Activated CD4-positive, CD25-positive, alpha-beta regulatory T cell (primary cell): ENCODE measurements at places on chromosomes 1 and 21.

DNA sequence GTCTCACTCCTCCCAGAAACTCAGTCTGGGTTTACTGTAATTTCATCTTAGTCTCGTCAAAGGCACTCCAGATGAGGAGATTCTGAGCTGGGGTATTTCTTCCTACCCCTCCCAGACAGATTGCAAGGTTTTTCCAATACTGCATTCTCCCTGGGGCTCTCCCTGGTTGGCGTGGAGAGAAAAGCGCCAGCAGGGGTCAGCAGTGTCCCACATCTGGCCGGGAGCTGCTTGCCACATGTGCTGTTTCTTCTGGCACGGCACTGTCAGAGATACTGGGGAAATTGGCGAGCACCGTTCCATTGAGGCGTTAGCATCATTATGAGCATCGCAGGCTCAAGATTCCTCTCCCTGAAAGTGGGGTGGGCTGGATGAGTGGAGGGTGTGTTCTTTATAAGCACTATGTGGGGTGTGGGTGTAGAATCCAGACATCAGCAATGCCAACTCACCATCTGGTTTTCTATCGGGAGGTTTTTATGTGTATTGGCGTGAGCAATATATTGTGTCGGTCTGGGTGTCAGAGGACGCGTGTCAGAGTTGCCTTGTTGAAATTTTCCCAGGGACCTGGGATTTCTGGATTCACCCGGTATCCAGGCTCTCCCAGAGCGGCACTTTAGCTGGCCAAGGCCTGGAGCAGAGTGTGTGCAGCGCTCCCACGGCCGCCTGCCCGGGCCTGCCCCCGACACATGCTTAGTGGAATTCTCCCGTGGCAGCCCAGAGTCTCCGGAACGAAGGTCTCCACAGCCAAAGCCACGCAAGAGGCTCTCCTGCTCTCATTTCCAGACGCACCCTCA lies 8.0 kb upstream of the NAV1 start:
- no peak for DNase-seq

GRCh38 chr21:28444111-28444510 lies 548.6 kb downstream of the LTN1 start:
- no peak for DNase-seq

- DNase-seq = no peak
These were observed 179.2 kb downstream of the ATG4C start for GRCh38 chr1:62962901-62963776.

DNA sequence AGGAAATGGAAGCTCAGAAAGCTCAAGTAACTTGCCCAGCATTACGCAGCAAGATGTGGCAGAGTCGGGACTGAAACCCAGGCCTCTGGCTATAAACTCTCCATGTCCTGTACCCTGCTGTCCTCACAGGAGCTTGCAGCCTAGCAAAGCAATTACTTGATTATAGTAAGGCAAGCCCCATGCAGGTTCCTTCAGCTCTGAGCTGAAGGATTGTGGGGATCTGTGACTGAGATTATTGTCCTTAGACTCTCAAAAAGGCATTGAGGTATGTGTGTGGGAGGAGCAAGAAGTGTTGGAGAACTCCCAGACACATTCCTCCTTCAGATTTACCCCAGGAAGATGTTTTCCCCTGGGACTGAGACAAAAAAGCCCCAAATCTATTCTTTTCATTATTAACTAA lies 124.0 kb upstream of the SPATA6 start:
- no peak for DNase-seq

- no peak for DNase-seq
These were observed 508.6 kb downstream of the PTPRU start for GRCh38 chr1:29744684-29745490.

- no peak for DNase-seq
These were observed 229.0 kb upstream of the RAB4A start for GRCh38 chr1:229041946-229042345.

DNA sequence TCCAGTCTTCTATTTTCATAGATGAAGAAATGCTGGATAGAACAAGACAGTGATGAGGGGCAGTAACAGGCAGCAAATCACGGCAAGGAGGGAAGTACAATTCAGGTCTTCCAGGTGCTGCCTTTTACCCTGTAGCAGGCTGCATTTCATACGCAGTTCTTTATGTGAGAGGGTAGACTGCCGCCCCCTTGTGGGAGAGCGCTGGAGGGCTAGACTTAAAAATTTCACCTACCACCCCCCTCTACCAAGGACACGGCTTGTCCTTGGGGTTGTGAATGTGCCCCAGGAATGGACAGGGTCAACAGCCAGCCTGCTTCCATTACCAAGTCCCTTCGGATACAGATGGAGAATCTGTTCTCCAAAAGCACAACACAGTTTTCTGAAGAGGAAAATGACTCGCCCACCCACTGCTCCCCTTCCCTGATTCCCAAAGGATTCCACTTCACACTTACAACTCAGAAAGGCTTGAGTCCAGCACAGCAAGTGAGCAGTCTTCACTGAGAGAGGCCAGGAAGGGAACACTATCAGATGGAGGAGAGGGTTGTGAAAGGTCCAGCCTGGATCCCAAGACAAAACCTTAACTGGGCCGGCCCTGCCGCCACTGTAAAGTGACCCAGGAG lies 7.4 kb downstream of the WDR77 start:
- DNase-seq = peak; percentile 40

DNA sequence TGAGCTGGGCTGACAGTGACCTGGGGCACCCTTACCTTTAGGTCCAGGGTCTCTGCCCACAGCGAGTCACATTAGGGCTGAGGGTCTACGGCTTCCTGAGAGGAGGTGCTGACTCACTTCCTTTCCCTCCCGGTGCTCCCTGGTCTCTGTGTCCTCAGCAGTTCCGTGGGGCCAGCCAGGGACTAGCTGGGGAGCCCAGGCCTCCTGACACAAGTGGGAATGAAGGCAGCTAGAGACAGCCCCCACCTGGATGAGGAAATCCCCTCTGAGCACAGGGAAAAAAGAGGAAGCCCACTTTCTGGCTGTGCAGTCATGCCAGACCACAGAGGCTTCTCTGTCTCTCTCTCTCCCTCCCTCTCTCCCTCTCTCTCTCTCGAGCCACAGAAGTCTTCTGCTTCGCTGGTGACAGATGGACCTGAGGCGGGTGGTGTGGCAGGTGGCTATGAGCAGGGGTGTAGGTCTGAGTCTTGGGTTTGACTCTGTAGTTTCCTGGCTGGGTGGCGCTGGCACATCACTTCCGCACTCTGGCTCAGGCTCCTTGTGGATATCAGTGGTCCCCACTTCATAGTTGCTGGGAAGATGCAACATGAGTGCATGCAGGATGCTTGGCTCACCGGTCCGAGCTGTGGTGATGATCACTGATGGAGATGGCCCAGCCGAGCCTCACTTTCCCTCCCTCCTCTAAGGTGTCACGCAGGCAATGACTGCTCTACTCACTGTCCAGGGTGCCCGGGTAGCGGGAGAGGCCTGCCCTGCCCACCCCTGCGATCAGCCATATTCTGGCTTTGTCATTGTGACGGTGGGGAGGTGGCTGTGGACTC lies 3.5 kb downstream of the SLC66A1 start:
- DNase-seq = no peak

- no peak for DNase-seq
These were observed 37.4 kb downstream of the RHOU start for GRCh38 chr1:228772516-228773212.

DNA sequence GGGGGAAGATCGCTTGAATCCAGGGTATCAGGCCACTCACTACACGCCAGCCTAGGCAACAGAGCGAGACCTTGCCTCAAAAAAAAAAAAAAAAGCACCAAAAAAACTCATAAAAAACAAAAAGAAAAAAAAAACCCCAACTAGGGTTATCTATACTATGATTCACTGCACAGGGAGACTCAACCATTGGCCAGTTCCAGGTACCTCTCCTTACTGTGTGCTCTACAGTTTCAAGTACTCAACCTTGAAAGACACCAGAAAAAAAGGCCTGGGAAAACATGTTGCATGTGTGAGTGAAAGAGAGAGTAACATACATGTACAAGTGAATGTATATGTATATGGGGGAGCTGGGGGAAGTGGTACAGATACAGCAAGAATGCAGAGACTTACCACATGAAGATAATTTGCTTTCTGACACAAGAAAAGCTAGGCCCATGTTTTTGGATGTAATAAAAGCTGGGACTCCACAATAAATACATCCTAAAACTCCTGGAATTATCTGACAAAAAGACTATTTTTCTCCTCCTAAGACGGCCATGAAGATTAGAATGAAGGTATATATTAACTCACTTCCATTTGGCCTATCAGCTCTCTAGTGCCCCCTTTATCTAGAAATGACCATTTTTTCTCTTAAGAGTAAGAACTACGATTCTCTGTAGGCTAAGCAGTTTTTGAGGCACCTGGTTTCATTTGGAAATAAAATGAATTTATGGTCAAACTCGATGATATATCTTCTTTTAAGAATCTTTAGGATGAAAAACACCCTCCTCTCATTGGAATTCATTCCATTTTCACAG lies 52.2 kb downstream of the SLC27A3 start:
- DNase-seq = no peak

DNA sequence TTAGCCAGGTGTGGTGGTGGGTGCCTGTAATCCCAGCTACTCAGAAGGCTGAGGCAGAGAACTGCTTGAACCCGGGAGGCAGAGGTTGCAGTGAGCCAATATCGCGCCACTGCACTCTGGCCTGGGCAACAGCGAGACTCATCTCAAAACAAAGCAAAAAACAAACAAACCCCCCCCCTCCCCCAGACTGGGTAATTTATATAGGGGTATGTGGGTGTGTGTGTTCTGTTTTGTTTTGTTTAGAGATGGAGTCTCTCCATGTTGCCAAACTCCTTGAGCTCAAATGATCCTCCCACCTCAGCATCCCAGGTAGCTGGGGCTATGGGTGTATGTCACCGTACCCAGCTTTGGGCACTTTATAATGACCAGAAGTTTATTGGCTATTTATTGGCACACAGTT lies 73.6 kb downstream of the SLC27A3 start:
- peak; percentile 57 for DNase-seq

GRCh38 chr1:157274698-157275534 lies 136.7 kb upstream of the ETV3 start:
- DNase-seq = no peak

DNA sequence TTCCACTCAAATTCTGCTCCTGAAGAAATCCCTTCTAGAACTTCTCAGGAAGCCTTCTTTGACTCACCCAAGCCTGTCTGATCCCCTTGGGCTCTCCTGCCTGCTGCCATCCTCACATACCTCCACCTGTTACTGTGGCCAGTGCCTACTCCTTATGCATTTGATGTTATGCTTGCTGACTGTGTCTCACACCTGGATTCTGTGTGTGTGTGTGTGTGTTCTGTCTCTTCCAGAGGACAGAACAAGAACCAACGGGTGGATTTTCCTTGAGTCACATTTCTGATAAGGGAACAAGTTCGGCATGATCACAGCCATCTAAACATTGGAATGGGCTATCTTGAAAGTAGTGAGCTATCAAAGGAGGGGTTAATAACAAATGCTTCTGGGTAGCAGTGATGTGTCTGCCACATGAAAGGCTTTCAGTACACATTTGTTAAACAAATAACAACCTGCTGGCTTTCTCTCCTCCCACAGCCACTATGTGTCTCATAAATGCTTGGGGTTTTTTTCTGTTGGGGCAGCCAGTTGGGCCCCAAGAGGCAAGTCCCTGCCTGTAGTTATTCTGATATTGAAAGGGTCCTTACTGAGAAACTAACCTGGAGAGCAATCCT lies 8.9 kb upstream of the GPR37L1 start:
- no peak for DNase-seq

DNA sequence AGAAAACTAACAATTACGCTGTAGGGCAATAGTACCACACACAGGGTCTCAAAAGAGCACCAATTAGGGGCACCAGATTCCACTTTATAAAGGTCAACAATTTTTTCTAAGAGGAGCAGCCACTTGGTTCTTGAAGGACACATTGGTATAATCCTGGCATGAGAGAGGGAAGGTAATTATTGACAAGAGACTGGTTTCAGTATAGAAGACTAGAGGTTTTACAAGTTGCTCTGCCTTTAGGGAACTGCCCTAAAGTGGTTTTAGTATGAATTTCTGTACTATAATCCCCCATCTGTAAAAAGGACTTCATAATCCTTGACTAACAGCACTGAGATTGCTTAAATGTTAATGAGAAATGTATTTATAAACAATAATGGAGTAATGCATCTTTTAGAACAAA lies 648.5 kb upstream of the PTBP2 start:
- no peak for DNase-seq

DNA sequence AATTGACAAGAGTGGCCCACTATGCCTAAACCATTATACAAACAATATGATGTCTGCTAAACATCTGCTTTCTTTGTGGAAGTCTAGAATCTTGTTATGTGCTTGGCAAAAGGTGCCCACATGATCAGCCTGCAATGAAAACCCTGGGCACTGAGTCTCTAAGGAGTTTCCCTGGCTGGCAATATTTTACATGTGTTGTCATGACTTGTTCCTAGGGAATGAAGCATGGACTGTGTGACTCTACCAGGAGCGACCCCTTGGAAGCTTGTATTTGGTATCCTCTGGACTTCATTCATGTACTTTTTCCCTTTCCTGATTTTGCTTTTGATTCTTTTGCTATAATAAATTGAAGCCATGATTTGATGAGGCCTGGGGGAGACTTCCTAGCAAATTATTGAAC lies 324.9 kb downstream of the HHIPL2 start:
- DNase-seq = no peak

GRCh38 chr1:146001709-146002108 lies 5.3 kb upstream of the TXNIP start:
- no peak for DNase-seq

- no peak for DNase-seq
These were observed 23.2 kb upstream of the NUP133 start for GRCh38 chr1:229531326-229531725.

DNA sequence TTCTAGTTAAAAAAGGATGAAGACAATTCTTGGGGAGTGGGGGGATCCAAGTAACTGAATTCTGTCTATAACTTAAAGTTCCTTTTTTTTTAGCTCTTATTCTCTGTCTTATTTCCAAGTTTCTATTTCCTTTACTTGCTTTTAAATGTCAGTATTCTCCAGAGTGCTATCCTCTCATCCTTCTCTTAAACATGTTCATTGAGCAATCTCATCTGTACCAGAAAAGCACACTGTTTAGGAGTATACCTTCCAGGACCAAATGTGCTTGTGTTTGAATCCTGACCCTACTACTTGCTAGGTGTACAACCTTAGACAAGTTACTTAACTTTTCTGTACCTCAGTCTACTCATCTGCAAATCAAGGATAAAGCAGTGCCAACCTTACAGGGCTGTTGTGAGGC lies 50.1 kb downstream of the AKT3 start:
- no peak for DNase-seq

GRCh38 chr1:223137455-223138085 lies 5.5 kb downstream of the TLR5 start:
- no peak for DNase-seq

DNA sequence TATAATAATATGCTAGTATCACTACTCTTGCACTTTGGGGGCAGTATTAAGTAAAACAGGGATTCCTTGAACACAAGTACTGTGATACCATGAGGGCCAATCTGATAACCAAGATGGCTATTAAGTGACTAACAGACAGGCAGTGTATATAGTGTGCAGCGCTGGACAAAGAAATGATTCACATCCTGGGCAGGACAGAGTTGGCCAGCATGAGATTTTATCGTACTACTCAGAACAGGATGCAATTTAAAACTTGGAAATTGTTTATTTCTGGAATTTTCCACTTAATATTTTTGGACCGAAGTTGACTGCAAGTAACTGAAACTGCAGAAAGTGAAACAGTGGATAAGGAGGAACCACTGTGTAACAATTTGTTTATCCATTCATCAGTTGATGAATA lies 74.6 kb downstream of the DNTTIP2 start:
- no peak for DNase-seq
